ENCODE measurements at places on chromosomes 2 and 18.

DNA sequence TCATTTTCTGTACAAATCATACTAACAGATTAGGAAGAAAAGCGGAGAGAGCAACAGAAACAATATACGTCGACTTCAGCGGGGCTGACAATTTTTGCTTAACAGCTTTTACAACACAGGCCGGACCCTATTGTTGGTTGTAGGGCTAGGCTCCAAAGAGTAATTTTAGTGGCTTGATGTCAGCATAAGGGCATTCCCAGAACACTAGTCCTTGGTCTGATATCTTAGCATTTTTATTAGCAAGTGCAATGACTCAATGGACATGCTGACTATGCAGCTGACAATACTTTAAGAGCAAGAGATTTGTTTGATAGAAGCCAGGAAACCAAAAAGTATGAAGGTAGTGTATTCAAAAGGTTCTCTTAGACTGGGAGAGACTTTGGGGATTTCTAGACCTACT is 209.9 kb downstream of the LNPK start:
- DNase-seq = no peak

DNA sequence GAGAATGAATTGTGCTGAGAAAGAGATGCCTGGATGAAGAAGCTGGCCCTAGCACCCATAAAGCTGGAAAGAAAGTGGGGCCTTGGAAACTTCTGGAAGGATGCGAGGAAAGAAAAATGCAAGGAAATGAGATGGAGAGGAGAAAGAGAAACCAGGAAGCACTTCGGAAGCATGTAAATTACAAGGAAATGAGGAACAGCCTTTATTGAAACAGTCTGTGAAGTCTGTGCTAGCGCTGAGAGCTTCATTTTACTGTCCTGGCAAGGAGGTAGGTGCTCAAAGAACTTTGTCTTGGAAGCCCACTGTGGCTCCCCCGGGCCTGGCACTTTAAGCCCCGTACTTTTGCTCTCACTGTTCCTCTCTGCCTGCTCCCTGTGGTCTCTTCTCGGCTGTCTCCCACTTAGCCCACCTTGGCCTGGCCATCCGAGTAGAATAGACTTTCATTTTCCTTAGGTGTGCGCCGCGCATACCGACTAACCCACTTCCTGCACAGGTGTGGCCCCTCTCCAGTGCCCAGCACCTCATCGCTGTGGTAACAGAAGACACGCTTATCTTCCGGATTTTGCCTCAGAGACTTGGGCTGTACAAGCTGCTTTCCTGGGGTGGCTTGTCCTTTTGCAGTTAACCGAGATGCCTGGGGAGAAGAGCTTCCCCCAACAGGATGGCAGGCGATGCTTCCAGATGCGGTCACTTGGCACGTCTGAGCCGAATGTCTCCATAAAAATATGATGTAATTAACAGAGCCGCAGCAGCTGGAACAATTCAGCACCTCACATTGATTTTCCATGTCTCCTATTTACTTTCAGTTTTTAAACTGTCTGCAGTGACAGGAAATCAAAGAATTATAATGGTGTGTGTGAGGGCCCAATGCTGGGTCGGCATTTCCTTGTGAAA is 199.6 kb downstream of the HRH4 start:
- DNase-seq = no peak

DNA sequence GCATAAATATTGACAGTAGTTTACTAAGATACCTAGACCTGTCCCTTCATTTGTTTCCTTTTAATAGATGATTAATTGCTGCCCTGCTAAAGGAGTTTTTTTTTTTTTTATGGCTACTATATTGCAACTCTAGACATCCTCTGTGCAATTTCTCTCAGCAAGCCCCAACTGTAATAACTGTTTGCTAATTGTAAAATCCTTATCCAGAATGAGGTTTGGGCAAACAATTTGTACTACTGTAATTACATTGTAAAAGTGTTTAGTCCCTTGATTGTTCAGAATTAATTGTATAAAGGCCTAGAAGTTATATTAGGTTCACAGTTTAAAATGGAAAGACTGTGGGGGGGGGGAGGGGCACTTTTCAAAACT is 3.7 kb upstream of the MEIS1 start:
- no peak for DNase-seq

DNA sequence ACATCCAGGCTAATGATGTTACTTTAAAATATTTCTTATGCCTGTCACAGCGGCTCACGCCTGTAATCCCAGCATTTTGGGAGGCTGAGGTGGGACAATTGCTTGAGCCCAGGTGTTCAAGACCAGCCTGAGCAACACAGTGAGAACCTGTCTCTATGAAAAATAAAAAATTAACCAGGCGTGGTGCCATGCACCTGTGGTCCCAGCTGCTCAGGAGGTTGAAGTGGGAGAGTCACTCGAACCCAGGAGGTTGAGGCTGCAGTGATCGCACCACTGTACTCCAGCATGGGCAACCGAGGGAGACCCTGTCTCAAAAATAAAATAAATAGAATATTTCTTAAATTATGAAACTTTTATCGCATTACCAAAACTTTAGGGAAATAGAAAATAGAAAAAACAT is 28.1 kb upstream of the ACTR3 start:
- DNase-seq = no peak

DNA sequence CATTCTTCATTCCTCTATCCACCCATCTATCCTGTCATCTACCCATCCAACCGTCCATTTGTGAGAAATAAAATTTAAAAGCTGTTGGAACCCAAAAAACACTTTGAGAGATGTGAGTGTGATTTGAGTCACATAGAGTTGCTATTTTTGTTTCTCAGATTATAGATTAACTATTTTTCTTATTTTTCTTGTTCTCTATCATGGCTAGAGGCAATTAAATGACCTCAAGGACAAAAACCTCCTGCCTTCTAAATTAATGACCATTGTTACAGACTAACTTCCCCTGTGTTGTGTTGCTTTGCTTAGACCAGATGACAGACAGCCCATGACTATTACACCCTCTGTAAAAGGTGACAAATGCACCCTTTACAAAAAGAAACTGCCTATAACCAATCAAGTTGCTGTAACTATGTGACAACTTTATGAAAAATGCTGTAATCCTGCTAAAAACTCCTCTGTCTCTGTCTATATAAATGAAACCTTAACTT is 207.9 kb upstream of the CXCR4 start:
- DNase-seq = no peak

- peak; percentile 90 for DNase-seq
These were observed 89.4 kb downstream of the DGKD start for GRCh38 chr2:233443511-233444183.

DNA sequence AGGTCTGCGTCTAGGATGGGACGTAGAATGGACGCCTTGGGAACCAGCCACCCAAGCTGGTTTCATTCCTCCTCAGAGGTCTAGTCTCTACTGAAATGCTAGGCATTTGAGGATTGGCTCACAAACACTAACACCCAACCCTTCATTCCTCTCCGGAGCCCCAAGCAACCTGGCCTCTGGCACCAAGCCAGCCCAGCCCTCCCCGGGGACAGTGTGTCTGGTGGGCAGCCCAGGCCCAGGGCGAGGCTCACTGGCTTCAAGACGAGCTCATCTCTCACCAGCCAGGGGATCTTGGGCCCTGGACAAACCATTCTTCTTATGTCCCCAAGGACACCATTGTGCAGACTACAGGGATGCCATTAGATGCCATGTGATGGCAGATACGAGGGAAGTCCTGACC is 182.5 kb downstream of the CTIF start:
- no peak for DNase-seq

DNA sequence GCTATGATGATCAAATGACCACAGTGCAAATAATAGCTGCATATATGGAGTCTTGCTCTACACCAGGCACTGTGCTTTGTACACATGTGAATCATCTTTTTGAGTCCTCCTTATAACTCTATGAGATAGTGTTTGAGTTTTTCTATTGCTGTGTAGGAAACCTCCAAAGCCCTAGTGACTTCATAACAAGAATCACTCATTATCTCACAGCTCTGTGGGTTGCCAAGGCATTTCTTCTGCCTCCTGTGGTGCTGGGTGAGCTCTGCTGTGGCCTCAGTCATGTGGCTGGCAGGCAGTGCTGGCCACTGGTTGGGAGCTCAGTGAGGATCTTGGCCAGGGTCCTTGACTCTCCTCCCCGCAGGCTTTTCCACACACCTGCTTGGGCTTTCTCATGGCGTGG is 153.4 kb downstream of the CAPN13 start:
- DNase-seq = peak; percentile 50

DNA sequence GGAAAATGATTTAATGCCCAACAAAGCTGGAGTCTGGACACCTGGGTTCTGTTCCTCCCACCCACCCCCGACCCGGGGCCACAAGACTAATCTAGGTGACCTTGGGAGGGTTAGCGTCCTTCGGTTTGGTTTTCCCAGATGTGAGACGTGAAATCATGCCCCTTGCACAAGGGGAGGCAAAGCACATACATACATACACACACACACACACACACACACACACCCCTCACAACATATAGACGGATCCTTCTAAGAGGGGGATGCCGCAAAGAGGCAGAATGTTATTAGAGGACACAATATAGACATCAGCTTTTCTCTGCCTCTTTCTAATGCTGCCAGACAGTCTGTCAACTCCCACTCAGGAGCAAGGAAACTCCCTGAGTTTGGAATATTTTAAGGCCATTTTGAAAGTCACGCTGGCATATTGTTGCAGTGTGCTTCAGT is 616 bp upstream of the RBMS1 start:
- DNase-seq = peak; percentile 39

GRCh38 chr18:4444306-4444705 is 10.8 kb downstream of the DLGAP1 start:
- no peak for DNase-seq

DNA sequence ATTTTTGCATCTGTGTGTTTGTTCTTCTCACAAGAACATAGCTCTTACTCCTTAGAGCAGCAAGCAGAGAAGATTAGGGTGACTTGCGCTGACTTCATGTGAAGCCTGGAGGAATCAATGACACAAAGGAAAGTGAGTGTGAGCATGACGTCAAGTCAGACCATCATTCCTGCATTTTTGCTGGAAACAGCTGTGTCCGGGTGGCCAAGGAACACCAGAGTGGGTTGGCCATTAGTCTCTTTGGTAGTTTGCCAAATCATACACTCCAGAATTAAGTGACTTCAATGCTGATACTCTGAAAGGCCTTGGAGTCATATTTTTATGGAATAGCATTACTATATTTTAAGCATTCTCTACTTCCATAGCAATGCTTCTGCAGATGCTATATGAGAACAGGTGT is 597.2 kb downstream of the DCDC2C start:
- DNase-seq = no peak

GRCh38 chr18:2954869-2955645 is 57.9 kb downstream of the LPIN2 start:
- no peak for DNase-seq

GRCh38 chr2:145460112-145460511 is 940.2 kb upstream of the ZEB2 start:
- peak; percentile 7 for DNase-seq

GRCh38 chr2:71212336-71212735 is 14.6 kb downstream of the PAIP2B start:
- no peak for DNase-seq

DNA sequence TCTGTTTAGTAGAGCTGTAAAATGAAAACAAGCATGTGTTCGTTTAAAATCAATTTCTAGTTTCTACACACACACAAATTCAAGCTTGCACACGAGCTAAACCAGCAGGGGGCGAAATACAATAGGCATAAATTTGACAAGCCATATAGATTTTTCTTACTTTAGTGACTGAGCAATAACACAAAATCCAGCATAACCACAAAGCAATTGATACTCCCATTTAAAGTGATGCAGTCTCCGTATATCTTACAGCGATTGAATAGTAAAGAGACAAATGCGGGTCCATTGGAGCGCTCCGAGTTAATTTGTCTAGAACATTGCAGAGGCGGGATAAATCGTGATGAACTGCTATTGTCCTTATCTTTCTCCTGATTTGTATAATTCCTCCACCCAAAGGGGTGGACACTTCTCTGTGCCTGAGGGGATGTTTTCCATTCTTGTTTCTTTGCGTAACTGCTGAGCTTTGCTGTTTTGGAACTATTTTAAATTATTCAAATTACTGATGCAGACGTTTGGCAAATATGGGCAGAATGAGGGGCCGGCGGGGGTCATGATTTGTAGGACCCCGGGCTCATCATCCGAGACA is 1.2 kb upstream of the AFTPH start:
- peak; percentile 82 for DNase-seq

DNA sequence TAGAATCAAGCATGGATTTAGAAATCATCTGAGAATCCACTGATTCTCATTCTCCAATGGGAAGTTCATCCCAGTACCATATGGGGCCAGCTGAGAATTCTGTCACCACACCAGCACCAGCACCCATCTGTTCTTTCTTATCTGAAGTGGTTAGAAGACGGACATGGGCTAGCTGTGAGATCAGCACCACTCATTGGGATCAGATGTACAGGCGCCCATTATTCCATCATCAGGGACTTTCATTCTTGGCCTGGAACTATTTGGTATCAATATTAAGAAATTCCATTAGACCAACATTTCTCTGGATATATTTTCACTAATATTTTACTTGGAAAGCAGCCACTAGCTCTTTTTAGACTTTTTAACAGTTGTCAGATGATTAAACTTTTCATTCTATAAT is 185.9 kb upstream of the LINC00305 start:
- no peak for DNase-seq

GRCh38 chr2:128473175-128474035 is 154.7 kb upstream of the HS6ST1 start:
- peak; percentile 28 for DNase-seq

DNA sequence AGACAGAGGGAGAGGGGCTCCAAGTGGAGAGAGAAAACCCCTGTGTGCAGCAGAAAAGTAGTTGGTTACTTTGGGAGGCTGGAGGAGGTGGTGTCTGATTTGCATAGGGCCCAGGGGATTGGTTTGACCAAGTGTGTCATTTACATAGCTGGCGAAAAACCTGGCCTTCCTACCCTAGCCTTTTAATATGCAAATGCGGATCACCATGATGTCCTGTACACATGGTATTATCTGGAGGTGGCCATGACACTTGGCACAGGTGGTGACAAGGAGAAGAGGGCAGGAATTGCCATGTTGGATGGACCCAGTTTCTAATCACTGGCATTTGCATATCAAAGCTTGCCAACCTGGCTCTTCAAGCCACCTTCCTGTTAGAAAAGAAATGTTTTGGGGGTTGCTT is 120.8 kb upstream of the CHAC2 start:
- no peak for DNase-seq

DNA sequence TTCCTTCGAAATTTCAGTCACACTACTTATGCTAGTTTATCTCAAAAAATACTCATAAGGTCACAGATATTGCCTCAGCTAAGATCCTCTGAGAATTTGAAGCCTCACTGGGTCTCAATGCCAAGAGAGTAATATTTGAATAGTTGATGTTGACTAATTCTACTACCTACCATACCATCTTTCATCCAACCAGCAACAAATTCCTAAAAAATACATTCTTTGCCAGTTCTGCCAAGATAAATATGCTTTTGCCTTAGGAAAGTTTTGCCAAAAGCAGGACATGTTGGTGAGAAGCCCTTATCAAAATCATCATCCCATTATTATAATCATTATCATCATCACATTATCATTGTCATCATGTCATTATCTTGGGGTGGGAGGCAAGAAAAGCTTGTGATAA is 544.6 kb upstream of the ZEB2 start:
- DNase-seq = no peak

- no peak for DNase-seq
These were observed 435 bp upstream of the ARHGAP25 start for GRCh38 chr2:68734176-68734575.
